ENCODE measurements at places on chromosomes 2 and 18.

- no peak for DNase-seq
Measured at GRCh38 chr2:211033765-211034164, 477.4 kb downstream of the CPS1 start.

DNA sequence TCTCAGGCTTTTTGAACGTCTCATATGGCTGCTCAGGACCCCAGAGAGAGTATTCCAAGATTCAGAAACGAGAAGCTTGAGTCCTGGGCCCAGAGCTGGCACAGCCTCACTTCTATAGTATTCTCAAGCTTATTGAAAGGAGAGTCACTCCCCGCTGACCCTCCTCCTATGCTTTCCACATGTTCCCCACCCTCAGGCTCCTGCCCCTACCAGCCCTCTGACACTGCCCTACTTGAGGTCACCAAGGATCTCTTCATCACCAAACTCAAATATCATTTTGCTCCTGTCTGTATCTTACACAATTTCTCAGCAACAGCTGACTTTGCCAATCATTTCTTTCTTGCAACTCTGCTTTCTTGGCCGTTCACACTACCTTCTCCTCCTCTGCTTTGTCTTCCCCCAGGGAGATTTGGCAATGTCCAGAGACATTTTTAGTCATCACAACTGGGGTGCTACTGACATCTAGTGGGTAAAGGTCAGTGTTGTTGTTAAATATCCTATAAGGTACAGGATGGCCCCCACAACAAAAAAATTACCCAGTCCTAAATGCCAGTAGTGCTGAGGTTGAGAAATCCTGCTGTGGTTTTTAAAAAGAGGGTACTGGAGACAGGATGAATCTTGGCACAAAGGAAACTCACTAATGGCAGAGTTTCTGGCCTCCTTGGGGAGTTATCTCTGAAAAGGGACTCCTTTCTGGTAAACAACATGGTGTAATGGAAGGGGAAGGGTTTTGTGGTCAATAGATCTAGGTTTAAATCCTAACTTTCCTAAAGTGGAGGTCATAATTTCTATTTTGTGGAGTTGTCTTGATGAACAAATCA is 26.9 kb upstream of the INSIG2 start:
- DNase-seq = no peak

DNA sequence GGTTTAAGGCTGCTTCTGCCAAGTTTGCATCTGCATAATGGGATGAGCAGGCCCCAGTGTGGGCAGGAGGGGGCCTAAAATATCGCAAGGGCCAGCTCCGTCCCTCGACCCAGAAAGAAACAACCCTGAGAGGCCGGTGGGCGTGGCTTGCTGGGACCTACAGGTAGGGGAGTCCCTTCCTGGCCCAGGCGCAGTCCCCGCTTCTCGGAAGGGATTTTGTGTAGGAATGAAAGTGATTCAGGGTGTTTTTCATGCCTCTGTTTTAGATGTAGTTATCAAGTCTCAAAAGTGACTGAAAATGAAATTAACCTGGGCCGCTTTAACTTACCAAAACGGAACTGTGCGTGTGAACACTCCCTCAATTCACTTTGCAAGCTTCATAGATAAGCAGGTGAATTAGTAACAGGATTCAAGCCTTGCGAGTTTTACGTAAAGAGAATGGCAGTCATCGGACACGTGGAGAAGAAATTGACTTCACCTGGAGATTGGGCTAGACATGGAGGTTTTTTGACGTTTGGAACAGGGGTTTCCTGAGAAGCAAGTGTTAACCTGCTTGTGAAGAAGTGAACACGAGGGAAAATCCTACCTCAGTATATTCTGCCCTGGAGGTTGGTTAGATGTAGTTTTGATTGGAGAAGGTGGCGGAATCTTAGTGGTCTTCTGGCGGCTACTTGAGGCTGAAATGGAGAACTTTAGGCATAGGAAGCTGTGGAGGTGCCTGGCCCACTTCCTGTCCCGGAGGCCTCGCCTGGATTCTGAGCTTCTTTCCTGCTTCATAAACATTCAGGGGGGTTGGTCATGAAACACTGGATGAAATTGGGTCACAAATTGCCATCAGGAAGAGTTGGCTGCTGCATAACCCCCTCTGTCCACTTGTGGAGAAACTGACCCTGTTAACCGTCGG is 1.7 kb downstream of the NCK2 start:
- DNase-seq = peak; percentile 73

DNA sequence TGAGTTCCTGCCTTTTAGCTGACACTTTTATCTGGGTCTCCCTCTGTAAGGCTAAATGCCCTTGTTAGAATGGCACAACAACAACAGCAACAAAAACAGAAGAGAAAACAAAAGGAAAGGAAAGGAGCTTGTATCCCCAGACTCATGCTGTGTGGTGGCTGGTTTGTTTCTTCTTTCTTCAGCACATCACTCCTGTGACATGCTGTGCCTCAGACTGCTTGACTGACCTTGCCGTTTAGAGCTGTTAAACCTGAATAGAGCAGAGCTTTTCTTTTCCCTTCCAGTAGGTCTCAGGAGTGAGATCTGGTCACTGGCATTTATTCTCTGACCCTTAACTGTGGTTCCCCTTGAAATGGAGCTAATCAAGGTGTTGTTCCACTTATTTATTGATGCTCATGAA is 18.9 kb downstream of the GALNT13 start:
- no peak for DNase-seq

DNA sequence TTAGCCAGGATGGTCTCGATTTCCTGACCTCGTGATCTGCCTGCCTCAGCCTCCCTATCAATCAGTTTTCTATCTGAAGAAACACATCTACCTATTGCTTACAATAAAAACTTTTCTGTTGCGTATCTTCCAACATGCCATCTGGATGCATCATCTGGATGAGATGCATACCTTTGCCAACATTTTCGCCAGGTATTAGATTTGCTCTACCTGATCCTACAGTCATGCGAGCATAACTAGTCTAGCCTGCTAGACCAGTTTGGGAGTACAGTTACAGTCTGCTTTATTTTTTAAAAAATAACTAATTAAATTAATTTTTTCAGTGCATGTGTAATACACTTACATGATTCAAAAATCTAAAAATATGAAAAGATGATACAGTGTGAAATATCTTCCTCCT is 334.0 kb upstream of the MEX3C start:
- no peak for DNase-seq

GRCh38 chr2:232485757-232486557 is 1.7 kb downstream of the ECEL1 start:
- no peak for DNase-seq

- no peak for DNase-seq
Measured at GRCh38 chr2:206230060-206230762, 44.3 kb upstream of the ZDBF2 start.

DNA sequence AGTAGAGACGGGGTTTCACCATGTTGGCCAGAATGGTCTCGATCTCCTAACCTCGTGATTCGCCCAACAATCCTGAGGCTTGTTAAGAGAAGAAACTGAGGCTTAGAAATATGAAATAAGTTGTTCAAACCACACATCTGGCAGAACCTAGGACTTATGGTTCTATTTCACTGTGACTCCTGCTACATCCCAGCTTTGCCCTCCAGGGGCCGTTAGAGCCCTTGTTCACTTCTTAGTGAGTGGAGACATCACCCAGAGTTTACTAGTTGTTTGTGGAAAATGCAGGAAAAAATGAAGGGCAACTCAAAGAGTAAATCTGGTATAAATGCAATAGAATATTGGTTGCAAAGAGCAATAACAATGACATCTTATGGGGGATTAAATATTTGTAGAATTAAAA is 43.9 kb downstream of the MARCHF4 start:
- no peak for DNase-seq

DNA sequence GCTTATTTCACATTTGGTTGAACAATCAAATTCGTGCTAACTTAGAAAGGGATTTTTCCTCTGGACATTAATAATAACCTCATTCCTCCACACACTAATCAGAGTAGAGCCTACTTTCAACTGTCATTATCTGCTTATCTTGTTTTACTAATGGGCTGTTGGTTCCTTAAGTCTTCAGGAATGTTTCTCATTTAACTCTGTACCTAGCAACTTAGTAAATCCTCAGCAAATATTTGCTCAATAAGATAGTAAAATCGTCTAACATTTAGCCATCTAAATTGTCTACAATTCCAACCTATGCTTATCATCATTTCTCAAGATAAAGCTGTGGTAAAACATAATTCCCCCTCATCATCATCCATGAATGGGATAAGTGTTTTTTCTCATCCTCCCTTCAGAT is 98.1 kb downstream of the CDH2 start:
- DNase-seq = no peak

DNA sequence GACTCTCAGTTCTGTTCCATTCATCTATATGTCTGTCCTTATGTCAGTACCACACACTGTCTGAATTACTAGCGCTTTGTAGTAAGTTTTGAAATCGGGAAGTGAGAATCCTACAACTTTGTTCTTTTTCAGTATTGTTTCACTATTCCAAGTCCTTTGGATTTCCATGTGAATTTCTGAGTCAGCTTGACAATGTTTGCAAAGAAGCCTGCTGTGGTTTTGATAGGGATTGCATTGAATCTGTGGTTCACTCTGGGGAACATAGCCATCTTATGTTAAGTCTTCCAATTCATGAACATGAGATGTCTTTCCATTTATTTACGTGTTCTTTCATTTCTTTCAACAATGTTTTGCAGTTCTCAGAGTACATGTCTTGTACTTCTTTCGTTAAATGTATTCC is 15.0 kb downstream of the SLC3A1 start:
- DNase-seq = no peak

GRCh38 chr2:20400787-20401488 is 45.9 kb upstream of the RHOB start:
- DNase-seq = no peak

GRCh38 chr2:501130-501529 is 176.1 kb downstream of the TMEM18 start:
- DNase-seq = no peak

GRCh38 chr2:145286716-145287275 is 766.9 kb upstream of the ZEB2 start:
- no peak for DNase-seq

- no peak for DNase-seq
Measured at GRCh38 chr2:133885847-133886246, 317.6 kb upstream of the NCKAP5 start.

Measured in activated T-helper 2 cell treated with anti-CD3 and anti-CD28 coated beads, Interferon-gamma antibody, Interleukin-2, Interleukin-4, amounts not matched to agents 10 μg/mL and 5 μg/mL and 100 μg/mL, durations not matched to agents 14 hours and 24 hours and 36 hours (primary cell).